Lower lobe of right lung (tissue), 2 donors: ENCODE measurements at places on chromosomes 7 and 10.

- H3K36me3 ChIP-seq: no peaks in the 10 kb centered on the region
- no peak overlapping the region for H3K27ac ChIP-seq
- no peak for DNase-seq
- H3K4me1 ChIP-seq: no peaks in the 10 kb centered on the region
Measured at GRCh38 chr7:111368381-111369065, 193.8 kb downstream of the IMMP2L start.

DNA sequence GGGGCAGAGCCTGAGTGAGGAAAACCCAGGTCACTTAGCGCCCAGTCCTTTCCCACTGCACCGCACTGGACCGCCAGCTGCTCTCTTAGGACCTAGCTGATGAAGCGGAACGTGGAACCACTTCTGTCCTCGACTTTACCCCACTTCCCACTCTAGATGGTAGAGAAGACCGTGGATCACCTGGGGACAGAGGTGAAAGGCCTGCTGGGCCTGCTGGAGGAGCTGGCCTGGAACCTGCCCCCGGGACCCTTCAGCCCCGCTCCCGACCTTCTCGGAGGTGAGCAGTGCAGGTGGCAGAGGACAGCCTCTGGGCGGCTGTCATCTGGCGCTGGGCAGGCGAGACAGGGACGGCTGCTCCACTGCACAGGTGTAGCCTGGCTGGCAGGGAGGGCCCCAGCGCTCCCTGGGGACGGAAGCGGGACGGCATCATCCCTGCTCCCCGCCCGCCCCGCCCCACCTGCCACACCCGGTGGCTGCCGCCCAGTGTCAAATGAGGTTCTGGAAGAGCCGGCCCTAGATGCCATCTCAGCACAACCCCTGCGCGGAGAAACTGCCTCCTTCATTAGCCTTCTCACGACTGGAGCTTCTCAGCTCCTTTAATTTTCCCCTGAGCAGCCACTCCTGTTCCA lies 11.7 kb downstream of the PLAC9 start:
- no peaks in the 10 kb centered on the region for H3K36me3 ChIP-seq
- H3K4me1 ChIP-seq: peaks cover 18% of the 10 kb centered on the region
- peak overlapping the region; percentile 1 for H3K27ac ChIP-seq
- H3K4me3 ChIP-seq: peak overlapping the region; percentile 17
- no peaks in the 10 kb centered on the region for H3K27me3 ChIP-seq
- DNase-seq: no peak

GRCh38 chr10:80509108-80509402 lies 28.6 kb upstream of the SH2D4B start:
- H3K4me3 ChIP-seq: no peak overlapping the region
- DNase-seq: no peak
- peaks cover 71% of the 10 kb centered on the region for H3K4me1 ChIP-seq
- H3K27ac ChIP-seq: peak overlapping the region; percentile 58
- H3K36me3 ChIP-seq: peaks cover 88% of the 10 kb centered on the region

DNA sequence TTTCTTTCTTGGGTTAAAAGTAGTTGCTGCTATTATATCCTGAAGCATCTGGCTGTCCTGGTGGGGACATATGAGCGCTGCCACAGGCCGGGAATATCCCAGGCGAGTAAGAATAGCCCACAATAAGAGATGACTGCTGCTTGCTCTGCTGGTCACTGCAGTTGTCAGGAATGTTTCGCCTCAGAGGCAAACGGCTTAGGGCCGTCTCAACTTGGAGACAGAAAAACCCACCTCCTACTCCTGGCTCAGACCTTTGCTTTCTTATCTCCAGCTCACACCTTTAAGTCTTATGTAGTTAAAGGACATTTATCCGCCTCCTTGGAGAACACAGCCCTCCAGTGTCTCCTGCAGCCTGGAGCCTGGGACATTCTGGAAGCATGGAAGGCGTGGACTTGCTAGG lies at the start of gene GJD4:
GJD4 (plus strand) TSS at position 151 of the 400 bp plus-strand sequence; CDS start at position 378, 227 bp downstream.
- DNase-seq: no peak
- peaks cover 25% of the 10 kb centered on the region for H3K27me3 ChIP-seq
- H3K27ac ChIP-seq: no peak within 1 kb of the TSS
- peaks cover 6% of the 10 kb centered on the region for H3K4me1 ChIP-seq
- H3K36me3 ChIP-seq: no peaks in the 10 kb centered on the region

DNA sequence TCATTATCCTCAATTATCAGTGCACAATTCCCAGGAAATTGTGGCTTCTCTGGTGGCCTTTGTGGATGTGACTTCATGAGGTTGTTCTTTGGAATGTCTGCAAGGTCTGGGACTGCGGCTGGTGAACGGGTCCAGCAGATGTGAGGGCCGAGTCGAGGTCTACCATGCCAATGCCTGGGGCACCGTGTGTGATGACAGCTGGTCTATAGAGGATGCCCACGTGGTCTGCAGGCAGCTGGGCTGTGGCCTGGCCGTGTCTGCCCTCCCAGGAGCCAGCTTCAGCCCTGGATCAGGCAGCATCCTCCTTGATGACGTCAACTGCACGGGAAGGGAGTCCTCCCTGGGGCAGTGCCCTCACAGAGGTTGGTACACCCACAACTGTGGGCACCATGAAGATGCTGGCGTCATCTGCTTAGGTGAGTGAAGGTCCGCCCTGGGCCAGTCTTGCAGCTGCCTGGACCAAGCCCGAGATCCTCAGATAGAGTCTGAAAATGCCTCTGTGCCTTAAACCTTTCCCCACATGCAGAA lies 46.9 kb downstream of the CUZD1 start:
- no peak overlapping the region for H3K4me3 ChIP-seq
- H3K27ac ChIP-seq: no peak overlapping the region
- H3K4me1 ChIP-seq: no peaks in the 10 kb centered on the region
- no peaks in the 10 kb centered on the region for H3K27me3 ChIP-seq
- DNase-seq: no peak

DNA sequence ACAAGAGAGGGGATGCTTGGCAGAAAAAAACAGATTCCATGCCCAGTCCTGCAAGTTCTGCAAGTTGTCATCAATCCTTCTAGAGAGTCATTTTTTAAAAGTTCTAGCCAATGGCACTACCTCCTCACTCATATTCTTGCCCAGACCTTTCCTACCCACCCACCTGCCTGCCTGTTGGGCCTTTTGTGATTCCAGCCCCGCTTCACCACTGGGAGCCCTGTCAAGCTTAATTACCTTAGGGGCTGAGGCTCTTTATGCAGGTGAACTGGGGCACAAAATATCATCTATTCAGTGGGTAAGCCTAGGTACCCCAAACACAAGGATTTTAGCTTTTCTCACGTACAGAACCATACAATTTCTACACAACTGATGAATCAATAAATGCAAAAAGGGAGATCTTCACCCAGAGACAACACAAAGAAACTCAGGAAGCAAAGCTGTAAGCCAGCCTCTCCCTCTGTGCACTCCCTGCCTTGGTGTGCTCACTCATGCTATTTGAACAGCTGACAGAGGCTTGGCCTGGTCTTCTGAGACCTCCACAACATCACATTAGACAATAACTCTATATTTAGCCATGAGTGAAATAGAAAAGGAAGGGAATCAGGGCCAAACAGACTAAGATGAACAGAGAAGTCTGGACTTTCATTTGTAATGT lies 222.6 kb downstream of the HTR7 start:
- no peaks in the 10 kb centered on the region for H3K4me1 ChIP-seq
- no peaks in the 10 kb centered on the region for H3K27me3 ChIP-seq
- no peak overlapping the region for H3K27ac ChIP-seq

DNA sequence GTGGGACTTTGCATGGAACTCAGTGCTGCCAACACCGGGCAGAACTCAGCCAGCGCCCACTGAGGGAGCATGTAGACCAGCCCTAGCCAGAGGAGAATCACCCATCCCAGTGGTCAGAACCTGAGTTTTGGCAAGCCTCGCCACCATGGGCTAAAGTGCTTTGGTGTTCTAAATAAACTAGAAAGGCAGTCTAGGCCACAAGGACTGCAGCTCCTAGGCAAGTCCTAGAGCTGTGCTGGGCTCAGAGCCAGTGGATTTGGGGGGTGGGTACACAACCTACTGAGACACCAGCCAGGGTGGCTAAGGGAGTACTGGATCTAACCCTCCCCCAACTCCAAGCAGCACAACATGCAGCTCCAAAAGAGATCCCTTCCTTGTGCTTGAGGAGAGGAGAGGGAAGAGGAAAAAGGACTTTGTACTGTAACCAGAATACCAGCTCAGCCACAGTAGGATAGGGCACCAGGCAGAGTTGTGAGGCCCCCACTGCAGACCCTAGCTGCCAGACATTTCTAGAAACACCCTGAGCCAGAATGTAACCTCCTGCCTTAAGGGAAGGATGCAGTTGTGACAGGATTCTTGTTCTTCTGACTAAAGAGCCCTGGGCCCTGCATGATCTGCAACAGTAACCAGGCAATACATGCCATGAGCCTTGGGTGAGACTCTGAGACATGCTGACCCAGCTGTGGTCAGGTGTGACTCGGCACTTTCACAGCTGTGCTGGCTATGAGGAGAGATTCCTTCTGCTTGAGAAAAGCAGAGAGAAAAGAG lies 24.4 kb downstream of the GSDME start:
- no peaks in the 10 kb centered on the region for H3K27me3 ChIP-seq
- H3K4me3 ChIP-seq: no peak overlapping the region
- no peaks in the 10 kb centered on the region for H3K36me3 ChIP-seq
- H3K27ac ChIP-seq: no peak overlapping the region
- H3K4me1 ChIP-seq: no peaks in the 10 kb centered on the region

DNA sequence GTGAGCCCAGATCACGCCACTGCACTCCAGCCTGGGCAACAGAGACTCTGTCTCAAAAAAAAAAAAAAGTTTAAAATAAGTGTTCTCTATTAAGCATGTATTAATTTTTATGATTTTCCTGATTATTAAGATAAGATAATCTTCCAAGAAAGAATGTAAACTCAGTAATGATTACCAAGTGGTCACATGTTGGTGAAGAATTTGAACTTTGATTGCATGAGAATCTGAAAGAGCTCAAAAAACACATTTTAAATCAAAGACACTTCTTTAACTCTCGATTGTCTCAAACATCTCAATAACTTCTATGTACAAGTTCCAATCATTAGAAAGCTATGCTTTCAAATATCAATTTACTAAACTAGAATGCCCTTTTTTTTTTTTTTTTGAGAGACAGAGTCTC lies 33.8 kb downstream of the SNX8 start:
- peaks cover 14% of the 10 kb centered on the region for H3K36me3 ChIP-seq
- no peak overlapping the region for H3K27ac ChIP-seq

DNA sequence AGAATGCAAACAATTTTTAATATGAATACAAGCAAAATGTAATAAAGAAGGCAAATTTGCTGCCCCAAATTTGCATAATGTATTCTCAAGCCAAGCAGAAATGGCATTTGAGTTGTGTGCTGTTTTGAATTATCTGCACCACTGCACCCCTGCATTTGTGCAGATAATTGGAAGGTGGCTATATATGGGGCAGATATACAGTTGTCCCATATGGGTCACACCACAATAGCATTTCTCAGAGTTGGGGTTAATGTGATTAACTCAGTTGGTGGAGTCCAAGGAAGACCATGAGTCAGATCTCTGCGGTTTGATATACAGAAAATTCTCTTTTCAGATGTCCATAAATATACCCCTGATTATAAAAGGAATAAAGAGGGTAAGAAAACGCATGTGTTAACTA lies 68.9 kb upstream of the EXOC4 start:
- no peaks in the 10 kb centered on the region for H3K27me3 ChIP-seq
- H3K27ac ChIP-seq: no peak overlapping the region
- H3K4me3 ChIP-seq: no peak overlapping the region
- no peaks in the 10 kb centered on the region for H3K36me3 ChIP-seq
- H3K4me1 ChIP-seq: no peaks in the 10 kb centered on the region

GRCh38 chr10:124419635-124420034 lies 912 bp upstream of the OAT start:
- H3K27me3 ChIP-seq: peaks cover 4% of the 10 kb centered on the region
- H3K36me3 ChIP-seq: no peaks in the 10 kb centered on the region
- H3K27ac ChIP-seq: no peak overlapping the region

DNA sequence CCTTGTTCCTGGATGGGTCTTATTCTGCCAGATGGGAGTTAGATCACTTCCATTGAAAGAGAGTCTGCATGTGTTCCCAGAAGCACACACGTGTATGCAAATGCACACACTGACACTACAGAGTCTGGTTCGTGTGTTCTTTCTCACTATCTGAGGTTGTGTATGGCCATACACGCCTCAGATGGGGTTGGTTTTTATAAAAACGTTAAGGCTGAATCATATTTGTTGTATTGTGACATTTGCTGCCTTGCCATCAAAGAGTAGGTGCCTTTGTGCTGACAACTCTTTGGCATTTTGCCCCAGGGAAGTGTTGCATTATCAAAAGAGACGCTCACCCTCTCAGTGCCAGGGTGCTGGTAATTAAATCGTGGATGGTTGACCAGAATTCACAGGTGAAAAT lies 37.7 kb upstream of the HDAC9 start:
- H3K27ac ChIP-seq: no peak overlapping the region
- H3K4me1 ChIP-seq: no peaks in the 10 kb centered on the region
- DNase-seq: no peak
- H3K36me3 ChIP-seq: no peaks in the 10 kb centered on the region
- H3K4me3 ChIP-seq: no peak overlapping the region

DNA sequence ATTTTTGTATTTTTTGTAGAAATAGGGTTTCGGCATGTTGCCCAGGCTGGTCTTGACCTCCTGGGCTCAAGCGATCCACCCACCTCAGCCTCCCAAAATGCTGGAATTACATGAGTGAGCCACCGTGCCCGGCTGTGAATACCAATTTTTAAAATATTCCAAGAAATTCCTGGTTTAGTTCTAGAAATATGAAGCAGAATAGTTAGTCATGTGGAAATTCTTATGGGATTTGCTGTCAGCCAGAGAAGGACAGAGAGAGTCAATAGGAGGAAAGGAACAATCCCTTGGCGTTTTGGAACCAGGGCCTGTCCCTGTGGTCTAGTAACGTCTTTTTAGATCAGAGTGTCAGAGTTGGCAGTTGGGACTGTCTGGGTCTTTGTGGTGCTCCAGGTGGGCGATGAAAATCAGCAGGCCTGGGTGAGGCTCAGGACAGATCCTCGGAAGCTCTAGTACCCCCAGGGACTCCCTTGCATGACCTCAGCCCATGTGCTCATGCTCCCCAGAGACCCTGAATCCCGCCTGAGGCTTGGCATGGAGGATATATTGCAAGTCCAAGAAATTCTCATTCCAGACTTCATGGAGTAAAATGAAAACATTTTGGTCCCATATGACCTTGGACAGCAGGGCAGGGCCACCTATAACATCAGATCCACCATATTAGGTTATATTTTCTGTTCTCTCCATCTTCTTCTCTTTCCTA lies 7.8 kb downstream of the NODAL start:
- H3K27ac ChIP-seq: no peak overlapping the region

- H3K4me1 ChIP-seq: peaks cover 11% of the 10 kb centered on the region
- no peak for DNase-seq
- H3K27me3 ChIP-seq: peaks cover 66% of the 10 kb centered on the region
- H3K36me3 ChIP-seq: no peaks in the 10 kb centered on the region
Measured at GRCh38 chr7:128909625-128910568, 612 bp downstream of the KCP start.
